ENCODE measurements at places on chromosomes 1 and 21.

DNA sequence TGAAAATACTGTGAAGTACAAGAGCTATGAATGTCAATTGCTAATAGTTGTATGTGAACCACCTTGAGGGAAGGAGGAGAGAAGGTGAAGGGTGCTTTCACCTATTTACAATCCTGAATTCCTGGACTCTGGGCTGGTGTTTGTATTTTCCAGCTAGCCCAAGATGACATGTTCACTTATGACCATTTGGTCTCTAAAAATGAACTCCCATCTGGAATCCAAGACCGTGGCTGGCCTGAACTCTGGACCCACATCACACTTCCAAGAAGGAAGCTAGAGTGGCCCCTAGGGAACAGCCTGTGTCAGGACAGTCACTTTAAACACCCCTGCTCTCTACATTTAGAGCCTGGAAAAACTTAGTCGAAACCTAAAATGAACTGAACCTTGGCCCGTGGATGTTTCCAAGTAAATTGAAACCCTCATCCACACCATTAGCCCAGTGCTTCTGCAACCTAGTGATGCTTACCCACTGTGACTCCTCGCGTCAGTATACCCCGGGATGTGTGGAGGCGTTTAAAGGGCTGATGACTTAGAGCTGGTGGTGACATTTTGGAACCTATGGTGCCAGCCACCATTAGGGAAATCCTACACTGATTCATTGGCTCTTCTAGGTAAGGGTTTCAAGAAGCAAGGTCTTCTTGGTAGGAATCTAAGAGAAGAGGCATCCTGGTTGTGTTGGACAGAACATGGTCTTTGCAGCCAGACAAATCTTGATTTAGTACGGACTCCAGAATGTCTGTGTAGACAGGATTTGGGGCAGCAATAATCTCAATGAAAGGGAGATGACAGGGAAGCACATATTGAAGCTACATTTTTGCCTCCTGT, 171.5 kb upstream of the IRF2BP2 start:
- DNase-seq: peak; percentile 6

GRCh38 chr1:225736437-225737098, 41.1 kb upstream of the SRP9 start:
- no peak for DNase-seq

GRCh38 chr1:156421062-156421938, 52.3 kb downstream of the RHBG start:
- DNase-seq: peak; percentile 72

- DNase-seq: no peak
Measured at GRCh38 chr1:218739426-218739825, 394.3 kb downstream of the TGFB2 start.

GRCh38 chr1:27015260-27015659, 2.6 kb upstream of the TENT5B start:
- no peak for DNase-seq

DNA sequence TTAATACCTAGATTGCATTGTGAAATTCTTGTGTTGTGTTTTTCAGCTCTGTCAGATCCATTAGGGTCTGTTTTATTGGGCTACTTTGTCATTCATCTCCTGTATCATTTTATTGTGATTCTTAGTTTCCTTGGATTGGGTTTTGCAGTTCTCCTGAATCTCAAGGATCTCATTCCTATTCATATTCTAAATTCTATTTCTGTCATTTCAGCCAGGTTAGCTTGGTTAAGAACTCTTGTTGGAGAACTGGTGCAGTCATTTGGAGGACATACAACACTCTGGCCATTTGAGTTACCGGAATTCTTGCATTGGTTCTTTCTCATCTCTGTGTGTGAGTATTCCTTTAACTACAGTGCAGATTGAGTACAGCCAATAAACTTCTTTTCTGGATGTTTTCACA, 159.6 kb downstream of the FAM78B start:
- no peak for DNase-seq

GRCh38 chr1:98496256-98496995, 165.1 kb upstream of the SNX7 start:
- no peak for DNase-seq

DNA sequence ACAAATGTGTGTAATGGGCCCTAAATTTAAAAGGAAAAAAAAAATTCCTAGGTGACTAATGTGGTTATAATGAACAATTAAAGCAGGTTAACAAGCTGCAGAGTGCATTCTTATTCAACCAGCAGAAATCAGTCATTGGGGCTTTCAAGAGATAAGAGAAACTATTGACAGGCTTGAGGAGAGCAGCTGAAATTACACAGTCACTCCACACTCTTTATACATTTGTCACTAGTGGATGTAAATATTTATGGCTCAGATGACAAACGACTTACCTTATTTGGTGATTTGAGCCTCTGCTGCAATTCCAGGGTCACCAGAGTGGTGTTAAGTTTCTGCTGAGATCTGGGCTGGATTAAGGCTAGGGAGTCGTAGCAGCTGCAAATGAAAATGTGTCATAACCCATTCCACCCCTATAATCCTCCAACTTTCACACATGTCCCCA, 896.3 kb downstream of the TTLL7 start:
- no peak for DNase-seq

- DNase-seq: peak; percentile 19
Measured at GRCh38 chr1:162357681-162358266, 18.9 kb downstream of the SPATA46 start.

DNA sequence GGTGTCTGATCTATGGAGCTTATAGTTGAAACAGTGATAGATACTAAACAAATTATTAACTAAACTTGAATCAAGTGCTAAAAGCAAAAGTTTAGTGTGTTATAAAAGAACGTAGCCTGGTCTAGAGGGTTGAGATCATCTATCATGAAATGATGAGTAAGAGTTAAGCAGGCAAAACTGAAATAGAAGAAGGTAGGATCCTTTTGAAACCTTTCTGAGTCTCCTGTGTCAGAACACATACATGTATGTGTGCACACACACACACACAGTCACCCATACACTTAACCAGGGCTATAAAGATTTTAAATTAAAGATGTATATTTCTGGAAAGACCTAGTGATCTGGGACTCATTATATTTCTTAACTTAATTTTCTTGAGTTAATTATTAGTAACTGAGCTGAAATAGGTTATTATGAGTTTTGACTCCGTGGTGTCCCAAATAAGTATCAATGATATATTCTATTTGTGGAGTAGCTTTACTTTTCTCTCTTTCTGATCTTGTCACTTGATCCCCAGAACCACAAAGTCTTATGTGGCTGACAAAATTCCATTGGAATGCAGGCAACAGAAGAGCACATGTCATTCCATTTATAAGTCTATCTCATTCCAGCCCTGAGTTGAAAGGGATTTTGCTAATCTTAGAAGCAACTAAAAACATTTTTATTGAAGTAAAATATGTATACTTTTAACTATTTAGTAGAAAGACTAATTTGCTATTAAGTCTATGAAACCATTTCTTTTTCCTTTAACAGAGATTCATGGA, 70.7 kb downstream of the PRRX1 start:
- no peak for DNase-seq

GRCh38 chr1:193685986-193686385, 499.6 kb upstream of the B3GALT2 start:
- no peak for DNase-seq

DNA sequence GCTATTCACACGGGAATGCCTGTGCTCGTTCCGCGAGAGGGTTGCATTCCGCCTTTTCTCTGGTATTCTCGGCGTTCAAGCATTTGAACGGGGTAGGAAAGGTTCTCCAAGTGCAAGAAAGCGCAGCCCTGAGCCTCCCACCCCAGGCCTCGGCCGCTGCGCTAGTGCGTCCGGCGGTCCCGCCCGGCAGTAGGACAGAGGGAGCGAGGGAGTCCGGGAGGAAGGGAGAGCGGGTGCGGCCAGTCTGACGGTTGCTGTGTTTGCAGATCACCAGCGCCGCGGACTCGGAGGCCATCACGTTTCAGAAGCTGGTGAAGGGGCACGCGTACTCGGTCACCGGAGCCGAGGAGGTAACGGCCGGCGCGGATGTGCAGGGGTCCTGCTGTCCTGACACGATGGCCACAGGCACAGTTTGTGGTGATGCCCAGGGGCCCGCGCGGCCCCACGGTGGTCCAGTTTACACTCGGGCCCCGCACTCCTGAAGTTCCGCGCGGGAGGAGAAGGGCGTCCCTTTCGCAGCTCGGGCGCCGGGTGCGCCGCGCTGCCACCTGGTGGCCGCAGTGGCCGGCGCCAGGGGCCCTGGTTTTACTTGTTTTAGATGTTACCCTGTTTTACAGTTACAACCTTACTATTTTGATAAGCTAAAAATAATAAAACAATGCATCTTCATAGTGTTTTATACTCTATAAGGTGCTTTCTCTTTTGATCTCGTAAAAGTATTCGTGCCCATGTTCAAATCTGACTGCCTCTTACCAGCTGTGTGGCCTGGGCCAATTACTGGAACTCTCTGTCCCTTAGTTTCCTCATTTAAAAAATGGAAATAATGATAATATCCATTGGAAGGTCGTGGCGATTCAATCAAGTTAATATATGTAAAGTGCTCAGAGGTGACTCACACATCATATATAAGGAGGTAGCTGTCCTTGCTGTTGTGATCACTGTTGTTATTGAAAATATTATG, 36.7 kb downstream of the CAPN2 start:
- DNase-seq: peak; percentile 50

- DNase-seq: no peak
Measured at GRCh38 chr1:53080769-53081168, 18.8 kb downstream of the PODN start.

DNA sequence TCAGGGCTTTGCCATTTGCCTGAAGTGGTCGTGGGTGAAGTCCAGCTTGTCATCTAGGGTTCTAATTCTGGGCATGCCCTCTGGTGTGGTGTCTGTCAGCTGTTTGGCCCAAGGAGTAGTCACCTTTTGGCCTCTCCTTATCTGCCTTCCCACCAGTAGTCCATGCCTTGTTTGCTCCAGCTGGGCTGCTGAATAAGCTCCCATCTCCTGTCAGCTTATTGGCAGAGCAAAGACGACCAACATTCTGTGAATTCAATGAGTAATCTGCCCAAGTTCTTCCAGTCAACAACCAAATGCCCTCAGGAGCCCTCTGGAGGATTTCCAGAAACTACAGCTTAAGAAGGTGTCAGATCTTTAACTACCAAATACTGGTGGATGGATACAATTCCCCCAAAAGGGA, 7.0 kb downstream of the BCAN start:
- DNase-seq: no peak

DNA sequence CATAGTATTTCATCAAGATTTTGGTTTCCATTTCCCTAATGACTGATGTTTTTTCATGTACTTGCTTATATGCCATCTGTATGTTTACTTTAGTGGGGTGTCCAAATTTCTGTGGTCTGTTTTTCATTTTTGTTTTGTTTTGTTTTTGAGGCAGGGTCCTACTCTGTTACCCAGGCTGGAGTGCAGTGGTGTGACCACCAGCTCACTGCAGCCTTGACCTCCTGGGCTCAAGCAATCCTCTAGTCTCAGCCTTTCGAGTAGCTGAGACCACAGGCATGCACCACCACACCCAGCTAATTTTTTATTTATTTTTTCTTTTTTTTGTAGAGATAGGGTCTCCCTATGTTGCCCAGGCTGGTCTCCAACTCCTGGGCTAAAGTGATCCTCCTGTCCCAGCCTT, 378.0 kb upstream of the VAMP3 start:
- no peak for DNase-seq

GRCh38 chr1:221667504-221667903, 74.4 kb downstream of the DUSP10 start:
- peak; percentile 37 for DNase-seq

- no peak for DNase-seq
Measured at GRCh38 chr1:26970810-26971209, 10.5 kb upstream of the KDF1 start.

GRCh38 chr1:220876511-220877376, 2.5 kb upstream of the HLX start:
- no peak for DNase-seq

DNA sequence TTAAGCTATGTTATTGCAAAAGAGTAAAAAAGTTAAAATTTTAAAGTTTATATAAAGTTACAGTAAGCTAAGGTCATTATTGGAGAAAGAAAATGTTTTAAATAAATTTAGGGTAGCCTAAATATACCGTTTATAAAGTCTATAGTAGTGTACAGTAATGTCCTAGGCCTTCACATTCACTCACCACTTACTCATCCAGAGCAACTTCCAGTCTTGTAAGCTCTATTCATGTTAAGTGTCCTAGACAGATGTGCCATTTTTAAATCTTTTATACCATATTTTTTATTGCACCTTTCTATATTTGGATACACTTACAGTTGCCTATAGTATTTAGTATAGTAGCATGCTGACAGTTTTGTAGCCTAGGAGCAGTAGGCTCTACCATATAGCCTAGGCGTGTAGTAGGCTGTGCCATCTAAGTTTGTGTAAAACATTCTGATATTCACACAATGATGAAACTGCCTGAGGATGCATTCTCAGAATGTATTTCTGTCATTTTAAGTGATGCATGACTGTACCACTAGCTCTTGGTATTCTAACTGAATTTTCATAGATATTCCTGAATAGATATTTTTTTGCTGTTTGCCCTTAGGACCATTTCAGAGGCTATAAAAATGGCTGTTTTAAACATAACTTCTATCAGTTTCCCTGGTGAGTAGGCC, 26.8 kb downstream of the PPP2R5A start:
- no peak for DNase-seq

- DNase-seq: no peak
Measured at GRCh38 chr21:37829447-37829846, 86.8 kb downstream of the KCNJ6 start.

DNA sequence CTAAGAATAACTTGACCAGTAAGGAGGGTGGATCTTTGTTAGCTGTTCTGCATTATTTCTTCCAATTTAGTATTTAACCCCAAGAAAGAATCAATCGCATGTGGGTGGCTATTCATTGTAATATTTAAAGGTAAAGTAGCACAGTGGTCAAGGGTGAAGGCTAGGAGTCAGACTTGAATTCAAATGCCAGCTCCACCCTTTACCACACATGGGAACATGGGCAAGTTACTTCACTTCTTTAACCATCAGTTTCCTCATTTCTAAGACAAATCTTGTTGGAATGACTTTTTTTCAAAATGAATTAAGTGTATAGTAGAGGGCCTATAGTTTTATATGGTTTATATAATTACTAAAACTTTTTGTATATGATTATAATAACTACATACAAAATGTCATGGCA, 71.3 kb upstream of the S1PR1 start:
- DNase-seq: no peak

DNA sequence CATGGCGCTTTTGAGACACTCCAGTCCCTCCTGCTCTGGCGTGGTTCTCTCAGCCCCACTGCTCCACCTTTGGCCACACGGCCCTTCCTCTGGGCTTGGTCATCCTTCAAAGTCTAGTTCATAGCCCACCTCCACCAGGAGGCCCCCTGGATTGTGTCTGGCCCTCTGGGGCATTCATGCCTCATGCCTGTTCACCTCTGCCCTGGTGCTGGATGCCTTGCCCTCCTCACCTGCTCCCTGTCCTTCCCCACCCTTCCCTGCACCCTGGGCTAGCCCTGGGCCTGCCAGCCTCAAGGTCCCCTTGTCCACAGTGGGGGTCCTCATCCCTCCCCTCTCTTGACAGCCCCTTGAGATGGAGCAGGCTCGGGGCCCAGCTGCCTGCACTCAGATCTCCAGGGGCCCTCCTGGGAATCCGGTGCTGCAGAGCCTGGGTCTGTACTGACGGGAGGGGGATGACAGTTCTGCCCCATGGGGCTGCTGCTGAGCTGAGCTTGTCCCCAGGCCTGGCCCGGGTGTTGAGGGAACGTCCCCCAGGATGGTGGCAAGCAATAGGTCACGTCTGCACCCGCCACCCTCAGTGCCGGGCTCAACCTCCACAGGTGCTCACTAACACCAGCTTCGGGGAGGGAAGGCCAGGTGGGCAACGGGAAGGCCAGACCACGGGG, 18.4 kb downstream of the PRXL2B start:
- DNase-seq: no peak
